Stimulated activated CD4-positive, alpha-beta T cell treated with anti-CD3 and anti-CD28 coated beads, TNF-alpha, amount 100 ng/mL, for 1 hour (primary cell): ENCODE measurements at places on chromosomes 5 and 9.

DNA sequence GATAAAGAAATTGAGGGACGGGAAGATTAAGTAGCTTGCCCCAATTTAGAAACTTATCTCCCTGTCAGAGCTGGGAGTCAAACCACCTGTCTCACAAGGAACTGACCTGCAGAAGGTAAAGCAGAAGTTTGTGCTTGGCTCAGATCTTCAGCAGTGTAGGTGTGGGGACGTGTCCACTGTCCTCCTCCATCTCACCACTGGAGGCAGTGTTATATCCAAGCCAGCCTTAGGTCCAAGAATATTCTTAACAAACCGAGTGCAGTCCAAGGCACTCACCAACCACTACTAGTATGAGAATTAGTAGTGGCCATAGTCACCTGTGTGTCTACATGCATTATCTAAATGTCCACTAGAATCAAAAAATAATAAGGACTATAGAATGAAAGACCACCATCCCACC, 86.3 kb upstream of the IRX1 start:
- no peak for DNase-seq

DNA sequence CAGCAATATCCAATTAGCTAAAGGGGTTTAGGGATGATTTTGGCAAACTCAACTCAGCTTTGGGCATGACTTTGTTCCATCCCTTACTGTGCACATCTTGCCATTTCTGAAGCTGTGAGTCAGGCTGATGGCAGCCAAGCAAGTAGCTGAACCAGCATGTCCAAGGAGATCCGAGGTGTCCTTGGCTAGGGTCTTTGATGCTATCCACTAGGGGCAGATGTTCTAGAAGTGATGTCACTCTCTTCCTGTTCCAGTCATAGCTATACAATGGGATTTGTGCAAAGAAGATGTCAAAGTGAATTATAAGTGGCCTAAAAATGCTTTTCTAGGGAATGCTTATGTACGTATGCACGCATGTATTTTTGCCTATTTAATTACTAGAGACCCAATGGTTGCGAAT, 160.8 kb upstream of the PAPPA start:
- DNase-seq, result no peak

- DNase-seq, result no peak
These were observed 15.9 kb upstream of the FANCC start for GRCh38 chr9:95333426-95333825.

- DNase-seq, result no peak
These were observed 214.9 kb upstream of the DAB2 start for GRCh38 chr5:39639618-39640089.

DNA sequence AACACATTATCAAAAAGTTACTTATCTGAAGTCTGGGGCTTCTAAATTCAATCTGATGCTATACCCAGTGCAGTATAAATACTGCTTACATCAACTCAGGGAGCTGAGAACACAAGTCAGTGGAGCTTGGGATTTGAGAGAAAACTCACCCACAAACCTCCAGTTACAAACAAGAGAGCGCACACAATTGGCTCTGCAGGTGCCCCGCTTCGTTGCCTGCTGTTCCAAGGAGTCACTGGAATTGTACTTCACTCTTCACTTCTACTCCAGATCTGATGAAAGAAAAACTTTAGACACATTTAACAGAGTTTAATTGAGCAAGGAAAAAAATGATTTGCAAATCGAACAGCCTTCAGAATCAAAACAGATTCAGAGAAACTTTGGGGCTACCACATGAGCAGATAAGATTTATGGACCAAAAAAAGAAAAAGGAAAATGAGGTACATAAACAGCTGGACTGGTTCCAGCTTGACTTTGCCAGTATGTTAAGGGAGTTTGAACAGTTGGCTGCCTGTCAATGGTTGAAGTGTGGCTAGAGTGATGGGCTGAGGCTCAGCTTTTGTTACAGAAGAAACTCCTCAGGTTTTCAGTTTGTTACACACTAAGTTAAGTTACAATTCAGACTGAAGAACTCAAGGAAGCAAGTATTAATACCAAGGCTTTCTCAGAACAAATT, 156.6 kb downstream of the AOPEP start:
- DNase-seq, result no peak

DNA sequence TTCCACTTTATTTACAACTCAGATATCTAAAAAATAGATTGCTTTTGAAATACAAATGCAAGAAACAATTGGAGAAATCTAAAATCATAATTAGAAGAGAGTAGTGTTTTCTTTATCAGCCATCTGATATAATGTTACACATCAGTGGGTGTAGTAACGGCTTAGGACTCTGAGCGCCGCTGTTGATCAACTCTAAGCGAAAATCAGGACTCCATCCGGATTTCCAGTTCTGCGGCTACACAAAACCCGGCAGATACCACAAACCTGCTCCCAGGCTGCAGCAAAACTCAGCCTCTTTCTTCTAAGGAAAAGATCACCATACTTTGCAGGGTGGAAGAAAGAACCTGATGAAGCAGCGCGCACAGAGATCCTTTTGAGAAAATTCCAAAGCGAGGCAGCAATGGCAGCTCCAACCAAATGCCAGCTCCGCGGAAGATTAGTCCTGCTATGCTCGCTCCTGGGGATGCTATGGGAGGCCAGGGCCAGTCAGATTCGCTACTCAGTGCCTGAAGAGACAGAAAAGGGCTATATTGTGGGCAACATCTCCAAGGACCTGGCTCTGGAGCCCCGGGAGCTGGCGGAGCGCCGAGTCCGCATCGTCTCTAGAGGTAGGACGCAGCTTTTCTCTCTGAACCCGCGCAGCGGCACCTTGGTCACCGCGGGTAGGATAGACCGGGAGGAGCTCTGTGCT, at the start of gene PCDHGA9:
PCDHGA9 (plus strand) TSS at position 226 of the 691 bp plus-strand sequence; CDS start at position 401, 175 bp downstream.
- no peak for DNase-seq

DNA sequence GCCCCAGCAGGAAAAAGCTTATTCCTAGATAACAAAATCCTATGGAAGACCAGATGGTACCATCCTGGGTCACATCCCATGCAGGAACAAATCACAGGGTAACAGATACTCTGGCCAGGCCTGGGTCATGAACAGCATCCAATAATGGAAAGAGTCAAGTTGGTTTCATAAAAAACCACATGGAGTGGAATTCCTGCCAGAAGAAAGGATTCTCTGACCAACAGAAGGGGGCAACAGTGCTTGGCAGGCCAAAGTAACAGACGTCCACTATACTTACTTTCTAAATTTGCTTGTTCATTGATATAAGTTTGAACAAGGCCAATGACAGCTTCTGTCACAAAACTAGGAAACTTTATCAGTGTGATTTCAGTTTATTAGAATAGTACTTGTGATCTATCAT, 273.5 kb downstream of the ARRDC3 start:
- DNase-seq, result no peak

- no peak for DNase-seq
These were observed 17.9 kb upstream of the RANBP17 start for GRCh38 chr5:170843870-170844269.

GRCh38 chr9:32906213-32906612, 95.2 kb downstream of the APTX start:
- DNase-seq, result no peak

- DNase-seq, result no peak
These were observed 107.4 kb upstream of the LARP1 start for GRCh38 chr5:154647761-154648145.

DNA sequence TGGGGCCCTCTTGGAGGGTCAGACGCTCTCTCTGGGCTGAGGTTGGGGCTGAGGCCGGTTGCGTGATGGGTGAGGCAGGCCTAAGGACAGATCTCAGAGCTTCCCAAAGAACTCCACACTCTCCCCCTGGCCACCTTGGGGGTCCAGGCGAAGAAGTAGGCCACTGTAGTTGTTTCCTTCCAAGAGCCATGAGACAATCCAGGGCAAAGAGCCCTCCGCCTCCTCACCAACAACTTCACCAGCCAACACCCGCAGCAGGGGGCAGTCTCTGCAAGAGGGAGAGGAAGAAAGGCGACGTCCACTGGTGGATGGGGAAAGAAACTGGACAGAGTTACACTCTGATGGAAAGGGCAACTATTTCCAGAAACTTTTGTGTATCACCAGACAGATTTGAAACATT, 10.7 kb downstream of the SLC35A4 start:
- DNase-seq, result no peak

GRCh38 chr5:83917261-83917908, 196.7 kb upstream of the HAPLN1 start:
- DNase-seq, result no peak

DNA sequence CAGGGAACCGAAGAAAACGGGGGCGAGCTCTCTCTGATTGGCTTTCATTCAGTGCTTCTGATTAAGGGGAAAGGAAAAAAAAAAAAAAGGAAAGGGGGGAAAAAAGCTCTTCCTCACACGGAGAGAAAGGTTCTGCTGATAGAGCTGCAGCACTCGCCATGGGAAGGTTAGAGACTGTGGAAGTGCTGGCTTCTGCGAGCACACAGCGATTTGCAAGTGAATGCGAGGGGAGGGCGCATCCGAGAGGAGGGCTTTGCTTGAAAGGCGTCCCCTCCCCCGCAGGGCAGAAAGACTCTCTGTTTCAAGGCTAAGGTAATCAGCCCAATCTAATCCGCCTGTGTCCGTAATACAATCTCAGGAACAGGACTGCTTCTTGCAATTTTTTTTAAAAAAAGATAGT, at the start of gene CDH10:
CDH10 (minus strand) TSS at position 218 of the 400 bp plus-strand sequence. CDS start 51,488 bp downstream, outside the sequence.
- DNase-seq, result no peak

DNA sequence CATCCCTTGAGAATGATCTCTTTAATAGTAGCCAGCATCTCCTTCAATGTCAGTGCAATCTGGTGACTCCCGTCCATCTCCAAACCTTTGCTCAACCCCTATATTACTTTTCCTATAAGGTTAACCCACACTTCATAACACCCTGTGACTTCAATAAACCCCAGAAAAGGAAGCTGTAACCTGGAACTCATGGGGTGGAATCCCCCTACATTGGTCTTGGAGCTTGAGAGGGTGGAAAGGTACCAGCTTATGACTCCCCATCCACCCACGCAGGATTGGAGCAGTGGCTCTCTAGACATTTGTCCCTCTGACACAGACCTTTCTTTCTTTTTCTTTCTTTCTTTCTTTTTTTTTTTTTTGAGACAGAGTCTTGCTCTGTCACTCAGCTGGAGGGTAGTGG, 54.7 kb upstream of the ZFR start:
- no peak for DNase-seq

DNA sequence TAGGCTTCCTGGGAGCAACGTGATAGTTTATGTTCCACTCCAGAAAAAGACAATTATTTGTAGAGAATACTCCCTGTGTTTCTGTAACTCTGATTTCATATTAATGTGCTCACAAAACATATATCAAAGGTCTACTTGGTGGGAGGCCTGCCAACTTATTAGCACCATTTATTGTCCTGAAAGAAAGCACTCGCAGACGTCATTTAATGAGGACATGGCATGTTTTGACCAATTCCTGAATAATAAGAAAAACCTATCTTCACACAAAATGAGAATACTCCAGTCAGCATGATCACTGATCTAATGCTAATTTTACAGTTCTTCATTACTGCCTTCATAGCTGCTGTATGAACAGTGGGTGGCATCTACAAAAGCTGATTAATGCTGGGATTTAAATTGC, 46.4 kb upstream of the RASEF start:
- no peak for DNase-seq

DNA sequence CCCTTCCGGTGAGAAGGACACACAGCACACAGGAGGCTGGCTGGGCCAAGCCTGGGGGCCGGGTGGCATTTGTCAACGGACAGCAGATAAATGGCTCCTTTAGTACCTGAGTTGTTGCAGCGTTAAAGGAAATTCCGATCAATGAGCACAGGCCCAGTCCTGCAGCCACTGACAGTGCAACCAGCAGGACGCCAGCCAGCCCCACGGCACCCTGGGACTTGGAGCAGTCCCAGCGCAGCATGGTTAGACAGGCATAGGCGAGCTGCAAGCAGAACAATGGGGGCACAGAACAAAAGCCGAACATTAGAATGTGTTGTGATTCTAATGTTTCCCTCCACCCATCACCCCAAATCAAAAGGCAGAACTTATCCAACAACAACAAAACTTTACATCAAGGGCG, 39.3 kb downstream of the PTCH1 start:
- no peak for DNase-seq

- DNase-seq, result no peak
These were observed 109.6 kb downstream of the PIK3R1 start for GRCh38 chr5:68325065-68325580.

GRCh38 chr5:74853256-74853655, 12.9 kb downstream of the FAM169A start:
- DNase-seq, result no peak

DNA sequence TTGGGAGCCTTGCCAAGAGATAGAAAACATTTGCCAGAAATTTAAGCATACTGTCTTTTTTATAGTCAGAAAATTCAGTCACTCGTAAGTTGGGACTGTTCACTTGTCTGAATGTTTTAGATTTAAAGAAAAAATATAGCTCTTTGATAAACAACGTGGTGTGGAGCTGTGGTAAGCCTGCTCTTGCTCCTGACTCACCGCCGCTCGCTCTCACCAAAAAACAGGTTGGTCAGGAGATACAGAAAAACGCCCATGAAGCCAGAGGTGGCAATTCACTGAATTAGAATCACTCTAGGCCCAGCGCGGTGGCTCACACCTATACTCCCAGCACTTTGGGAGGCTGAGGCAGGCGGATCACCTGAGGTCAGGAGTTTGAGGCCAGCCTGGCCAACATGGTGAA, 6.2 kb downstream of the LNPEP start:
- DNase-seq, result no peak

- no peak for DNase-seq
These were observed 24.6 kb downstream of the MACIR start for GRCh38 chr5:103283120-103283519.

DNA sequence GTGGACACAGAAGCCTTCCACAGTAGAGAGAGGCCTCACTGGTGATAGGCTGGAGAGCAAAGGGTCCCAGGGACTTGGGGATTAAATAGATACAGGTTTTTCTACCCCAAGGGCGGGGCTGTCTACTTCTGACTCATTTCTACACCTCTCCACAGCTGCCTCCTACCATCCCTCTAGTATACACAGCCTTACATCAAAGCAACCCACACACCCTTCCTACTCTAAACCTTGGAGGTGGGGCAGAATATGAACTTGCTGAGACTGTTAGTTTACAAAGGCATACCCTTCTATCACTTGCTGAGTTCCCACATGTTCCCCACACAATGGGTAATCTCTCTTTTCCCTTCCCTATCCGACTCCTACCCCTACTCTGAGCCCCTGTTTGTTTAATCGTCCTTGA, 19.9 kb upstream of the PCA3 start:
- DNase-seq, result no peak

GRCh38 chr5:64836190-64836755, 67.5 kb downstream of the CWC27 start:
- no peak for DNase-seq

GRCh38 chr5:171395042-171395441, 7.4 kb downstream of the NPM1 start:
- DNase-seq, result no peak
